ENCODE measurements at places on chromosomes 5 and 9.

DNA sequence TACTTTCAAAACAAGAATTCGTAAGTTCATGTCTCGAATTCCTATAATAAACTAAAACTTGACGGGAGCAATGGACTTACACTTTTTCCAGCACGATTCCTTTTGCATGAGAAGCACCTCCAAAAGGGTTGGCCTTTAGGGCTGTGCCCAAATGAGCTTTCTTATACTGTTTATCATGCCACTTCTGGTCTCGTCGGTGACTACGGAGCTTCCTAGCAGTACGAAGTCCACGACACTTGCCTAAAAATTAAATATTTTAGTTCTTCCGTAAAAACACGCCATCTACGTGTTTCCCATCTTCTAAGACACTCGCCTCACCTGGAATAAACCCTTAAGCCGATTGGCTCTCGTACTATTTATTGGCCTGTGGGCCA is 554 bp downstream of the RPS23 start:
- DNase-seq, result no peak

DNA sequence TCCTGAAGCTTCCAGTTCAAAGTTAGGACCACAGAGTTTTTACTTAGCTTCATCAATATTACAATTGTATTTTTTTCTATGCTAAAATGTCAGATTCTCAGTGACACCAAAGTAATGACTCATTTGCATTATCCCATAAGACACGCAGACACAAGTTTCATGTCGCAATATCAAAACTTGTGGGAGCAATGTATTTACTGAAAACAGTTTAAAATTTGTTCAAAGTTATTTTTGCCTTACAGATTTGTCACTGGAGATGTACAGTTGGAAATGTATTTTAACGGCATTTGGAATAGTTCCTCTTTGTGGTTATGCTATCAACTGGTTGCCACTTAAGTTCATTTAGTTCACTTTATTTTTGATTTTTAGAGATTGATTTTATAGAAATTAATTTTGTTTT is 36.2 kb upstream of the DAP start:
- DNase-seq, result no peak

GRCh38 chr9:113578279-113578865 is 114.8 kb downstream of the RGS3 start:
- no peak for DNase-seq

DNA sequence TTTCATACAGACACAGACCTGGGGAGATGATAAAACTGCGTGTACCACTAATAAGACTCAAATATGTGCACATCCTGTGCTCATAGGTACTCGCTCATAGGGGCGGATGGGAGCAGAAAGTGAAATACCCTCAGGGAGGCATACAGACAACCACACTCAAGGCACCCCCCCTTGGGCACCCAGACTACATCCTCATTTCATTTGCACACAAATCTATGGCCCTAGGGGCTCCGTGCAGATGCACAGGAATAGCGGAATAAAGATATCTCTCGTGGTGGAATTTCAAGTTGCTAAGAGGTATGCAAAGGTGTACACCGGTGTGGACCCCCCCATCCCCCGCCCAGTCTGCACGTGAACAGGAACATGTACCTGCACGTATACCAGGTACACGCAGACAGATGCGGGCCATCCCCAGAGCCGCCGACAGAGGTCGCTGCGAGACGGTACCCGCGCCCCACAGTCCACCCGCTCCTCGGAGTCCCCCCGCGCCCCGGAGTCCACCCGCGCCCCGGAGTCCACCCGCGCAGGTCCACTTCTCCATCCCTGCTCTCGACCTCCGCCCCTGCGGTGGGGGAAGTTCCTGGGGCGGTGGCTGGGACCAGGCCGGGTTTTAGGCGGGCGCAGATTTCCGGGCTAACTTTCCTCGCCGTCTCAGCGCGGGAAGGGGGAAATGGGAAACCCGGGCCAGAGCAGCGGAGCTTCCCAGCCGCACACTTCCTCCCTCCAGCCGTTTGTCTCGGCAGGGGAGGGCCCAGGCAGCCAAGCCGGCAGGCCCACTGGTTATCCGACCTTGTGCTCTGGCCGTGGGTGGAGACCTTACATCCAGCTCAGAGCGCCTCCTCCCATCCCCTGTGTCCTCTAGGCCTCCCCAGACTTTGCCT is 1.0 kb upstream of the IL12B start:
- DNase-seq, result peak; percentile 56

DNA sequence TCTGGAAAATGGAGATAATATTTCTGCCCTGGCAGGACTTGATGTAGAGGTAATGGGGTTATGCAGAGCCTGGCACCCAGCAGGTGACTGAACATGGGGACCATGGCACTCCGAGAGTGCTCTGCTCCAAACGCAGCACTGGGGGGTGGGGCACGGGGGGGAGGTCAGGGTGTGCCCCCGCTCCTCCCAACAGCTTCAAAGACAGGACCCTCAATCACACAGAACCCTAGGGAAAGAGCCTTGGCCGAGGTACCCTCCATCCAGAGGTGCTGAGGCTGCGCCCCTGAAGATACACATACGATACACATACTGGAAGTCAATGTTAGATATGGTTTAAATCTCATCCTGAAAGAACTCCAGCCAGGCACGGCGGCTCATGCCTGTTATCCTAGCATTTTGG is 26.6 kb upstream of the CEP72 start:
- DNase-seq, result no peak

- no peak for DNase-seq
These were observed 49.3 kb downstream of the FAM169A start for GRCh38 chr5:74816875-74817274.
